ENCODE measurements at places on chromosomes 2 and 18.

DNA sequence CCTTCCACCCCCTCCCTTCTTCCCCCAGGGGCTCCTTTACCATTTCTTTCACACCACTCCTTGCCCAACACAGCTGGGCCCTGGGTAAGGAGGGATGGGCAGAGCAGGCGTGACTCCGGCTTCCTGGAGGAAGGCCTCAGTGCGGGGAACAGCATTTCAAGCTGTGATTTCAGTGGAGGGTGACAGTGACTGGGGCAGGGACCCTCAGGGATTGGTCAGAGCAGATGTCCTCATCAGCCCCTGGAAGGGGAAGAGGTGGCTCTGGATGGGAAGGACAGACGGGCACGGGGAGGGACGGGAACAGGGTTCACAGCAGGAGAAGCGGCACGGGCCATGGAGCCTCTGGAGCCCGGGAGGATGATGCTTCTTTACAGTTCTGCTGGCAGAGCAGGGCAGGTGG lies 130.8 kb upstream of the TWIST2 start:
- no peak for DNase-seq

DNA sequence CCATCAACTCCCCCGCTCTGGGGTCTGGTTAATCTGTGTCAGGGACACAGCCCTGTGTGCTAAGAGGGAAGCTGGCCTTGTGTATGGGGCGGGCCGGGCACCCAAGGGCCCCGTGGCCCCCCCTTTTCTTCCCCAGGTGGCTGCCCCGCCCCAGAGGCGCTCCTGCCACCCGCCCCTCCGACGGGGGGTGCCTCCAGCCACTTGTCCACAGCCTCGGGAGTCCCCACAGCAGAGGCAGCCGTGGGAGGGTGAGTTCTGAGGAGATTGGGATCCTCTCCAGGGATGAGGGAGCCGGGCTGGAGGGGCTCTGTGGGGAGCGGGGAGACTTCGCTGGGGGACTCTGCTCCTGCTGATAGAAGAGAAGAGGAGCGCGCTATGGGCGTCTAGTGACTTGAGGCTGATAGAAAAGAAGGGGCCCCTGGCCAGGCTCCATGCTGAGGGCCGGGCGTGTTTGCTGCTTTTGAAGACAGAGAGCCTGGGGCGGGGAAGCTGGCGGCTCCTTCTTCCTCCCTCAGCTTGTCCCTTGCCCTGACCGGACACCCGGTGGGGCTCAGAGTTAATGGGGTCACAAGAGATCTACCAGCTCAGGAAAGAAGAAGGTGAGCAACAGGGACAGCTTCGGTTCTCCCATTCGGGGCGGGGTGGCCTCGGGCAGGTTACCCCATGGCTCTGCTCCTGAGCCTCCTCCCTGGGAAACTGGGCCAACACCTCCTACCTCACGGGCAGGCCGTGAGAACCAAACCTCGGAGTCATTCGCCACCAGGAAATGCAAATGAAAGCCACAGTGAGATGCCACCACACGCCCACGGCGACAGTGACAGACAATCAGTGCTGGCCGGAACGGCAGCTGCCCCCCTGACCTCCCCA lies 89.4 kb upstream of the TAF1B start:
- DNase-seq: no peak

GRCh38 chr18:39346916-39347315 lies 1781.3 kb upstream of the CELF4 start:
- DNase-seq: no peak

GRCh38 chr2:166106431-166107015 lies 21.3 kb downstream of the SCN1A start:
- DNase-seq: no peak
